ENCODE measurements at places on chromosomes 7 and 10.
A peak's percentile ranks its signal among the peaks of the same experiment; 100 is the strongest.

DNA sequence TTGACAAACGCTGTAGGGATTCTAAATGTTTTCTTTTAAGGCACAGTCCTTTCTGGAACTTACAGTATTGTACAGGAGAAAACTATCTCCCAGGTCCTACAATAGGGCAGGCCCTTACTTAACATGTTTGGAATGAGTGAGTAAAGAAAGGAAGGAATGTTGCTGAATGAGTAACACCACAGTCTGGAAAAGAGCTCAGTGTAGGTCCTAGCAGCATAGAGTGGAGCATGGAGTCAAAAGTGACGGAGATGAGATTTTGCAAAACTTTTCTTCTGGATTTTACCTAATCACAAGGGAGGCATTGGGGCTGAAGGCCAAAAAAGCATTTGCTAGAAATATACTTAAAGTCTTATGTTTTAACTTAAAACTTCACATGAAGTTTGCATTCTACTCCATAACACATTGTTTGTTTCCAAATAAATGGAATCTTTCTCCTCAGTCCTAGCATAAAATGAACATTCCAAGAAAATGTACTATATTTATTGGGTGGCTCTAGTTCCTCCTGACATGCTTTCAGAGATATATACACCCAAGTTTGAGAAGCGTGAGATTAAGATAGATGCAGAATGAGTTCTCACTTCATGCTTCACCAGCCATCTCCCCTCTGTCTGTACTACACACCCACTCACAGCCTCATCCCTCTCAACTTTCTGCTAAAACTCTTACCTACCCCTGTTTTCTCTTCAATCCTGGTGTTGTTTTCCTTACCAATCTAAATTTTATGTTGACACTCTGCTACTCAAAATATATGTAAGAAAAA is 20.2 kb upstream of the ADD3 start:
- no peak for DNase-seq

DNA sequence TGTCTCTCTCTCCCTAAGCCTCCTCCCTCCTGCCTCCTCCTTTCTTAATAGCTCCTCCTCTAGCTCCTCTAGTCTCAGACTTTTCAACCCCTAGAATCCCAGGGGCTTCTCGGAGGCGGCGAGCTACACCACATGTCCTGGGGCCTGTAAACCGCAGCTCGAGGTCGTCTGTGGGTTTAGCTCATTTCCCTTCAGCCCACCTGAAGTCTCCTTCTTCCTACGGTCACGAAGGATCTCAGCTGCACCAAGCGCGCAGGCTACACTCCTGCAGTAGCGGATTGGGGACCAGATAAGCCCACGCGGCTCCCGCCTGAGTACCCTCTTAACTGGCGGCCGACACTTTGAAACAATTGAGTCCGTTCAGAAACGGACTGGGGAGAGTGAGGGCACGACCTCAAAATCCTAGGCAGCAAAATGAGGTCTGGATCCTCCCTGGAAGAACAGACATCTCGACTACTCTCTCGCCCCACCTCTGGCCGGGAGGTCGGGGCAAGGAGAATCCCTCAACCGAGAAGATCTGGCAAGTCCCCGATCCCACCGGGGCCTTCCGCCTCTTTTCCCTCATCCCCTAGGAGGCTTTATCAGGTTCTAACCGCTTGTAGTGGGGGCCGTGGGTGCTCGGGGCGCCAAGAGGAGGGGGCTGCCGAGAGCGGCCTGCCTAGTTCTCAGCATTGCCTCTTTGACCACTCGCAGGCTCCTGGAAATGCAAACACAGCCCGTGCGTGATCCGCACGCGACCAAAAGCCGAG is 1.3 kb upstream of the SORCS3 start:
- no peak for DNase-seq

GRCh38 chr7:66272321-66272720 is 67.2 kb downstream of the TPST1 start:
- DNase-seq: no peak

DNA sequence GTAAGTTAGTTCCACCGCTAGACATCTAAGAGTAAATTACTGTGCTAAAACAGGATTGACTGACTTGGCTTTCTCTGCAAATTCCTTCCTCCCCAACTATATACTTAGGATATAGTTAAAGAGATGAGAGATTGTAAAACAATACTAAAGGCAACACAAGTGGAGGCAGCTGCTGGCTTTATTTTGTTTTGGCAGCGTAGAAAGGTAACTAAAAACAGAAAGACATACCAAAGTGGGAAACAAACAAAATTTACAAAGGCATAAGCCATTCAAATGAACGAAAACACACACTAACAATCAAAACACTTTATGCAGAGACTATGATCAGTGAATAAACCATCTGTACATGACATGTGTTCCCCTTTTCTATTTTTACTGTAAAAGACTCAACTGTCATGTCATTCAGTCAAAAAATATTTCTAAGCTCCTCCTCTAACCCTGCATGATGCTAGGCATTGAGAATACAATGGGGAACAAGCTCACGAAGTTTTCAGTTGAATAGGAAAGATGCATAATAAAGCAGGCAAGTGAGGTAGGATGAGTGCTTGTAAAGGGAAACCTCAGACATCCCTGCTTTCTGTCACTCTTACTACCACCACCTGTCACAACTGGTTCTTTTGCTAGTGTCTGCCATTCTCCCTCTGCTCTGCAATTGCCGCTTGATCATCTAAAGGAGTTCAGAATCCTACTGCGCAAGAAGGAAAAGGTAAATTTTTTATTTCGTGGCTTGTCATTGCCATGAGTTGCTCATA is 64.2 kb upstream of the COL1A2 start:
- DNase-seq: no peak

GRCh38 chr7:24284699-24285506 is 913 bp downstream of the NPY start:
- DNase-seq: no peak

GRCh38 chr7:41925946-41926345 is 223.1 kb upstream of the INHBA start:
- DNase-seq: no peak

DNA sequence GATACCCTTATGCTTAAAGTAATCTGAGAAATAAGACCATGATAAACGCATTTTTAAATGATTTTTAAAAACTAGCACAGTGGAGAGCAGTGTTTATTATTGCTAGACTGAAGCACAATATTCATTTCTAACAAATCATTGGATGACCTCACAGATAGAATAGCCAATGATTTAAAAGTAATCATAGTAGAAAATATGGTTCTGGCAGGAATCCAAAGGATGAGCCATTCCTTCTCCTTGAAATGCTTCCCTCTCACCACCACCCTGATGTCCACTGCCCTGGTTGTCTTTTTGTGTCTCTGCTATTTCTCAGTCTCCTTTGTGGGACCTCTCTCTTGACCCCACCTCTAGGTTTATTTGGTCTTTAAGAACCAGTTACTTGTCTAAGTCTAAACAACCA is 64.9 kb downstream of the PRKG1 start:
- no peak for DNase-seq

DNA sequence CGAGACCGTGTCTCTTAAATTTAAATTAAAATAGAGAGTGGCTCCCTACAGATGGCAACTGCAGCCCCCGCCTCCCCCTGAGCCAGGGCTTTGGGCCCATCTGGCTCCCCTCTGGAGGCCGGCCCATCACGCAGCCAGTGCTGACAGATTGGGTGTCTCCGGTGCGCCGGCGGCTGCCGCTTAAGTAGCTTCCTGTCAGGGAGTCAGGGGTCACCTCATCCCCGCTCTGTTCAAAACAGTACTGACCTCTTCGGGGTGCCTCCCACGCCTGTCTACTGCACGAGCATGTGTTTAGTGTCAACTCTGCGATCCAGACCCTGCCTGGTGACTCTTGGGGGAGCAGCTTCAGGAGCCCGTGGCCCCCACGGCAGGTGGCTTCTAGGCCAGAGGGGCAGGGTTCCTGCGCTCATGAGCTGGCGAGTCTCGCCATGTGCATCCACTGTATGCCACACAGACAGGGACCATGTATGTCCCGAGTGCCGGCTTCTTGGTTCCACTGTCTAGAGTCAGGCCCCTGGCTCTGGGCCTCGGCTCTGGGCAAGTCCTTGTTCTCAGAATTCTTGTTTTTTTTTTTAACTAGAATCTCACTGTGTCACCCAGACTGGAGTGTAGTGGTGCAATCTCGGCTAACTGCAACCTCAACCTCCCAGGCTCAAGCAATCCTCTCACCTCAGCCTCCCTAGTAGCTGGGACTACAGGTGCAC is 36.1 kb downstream of the KCTD7 start:
- no peak for DNase-seq

DNA sequence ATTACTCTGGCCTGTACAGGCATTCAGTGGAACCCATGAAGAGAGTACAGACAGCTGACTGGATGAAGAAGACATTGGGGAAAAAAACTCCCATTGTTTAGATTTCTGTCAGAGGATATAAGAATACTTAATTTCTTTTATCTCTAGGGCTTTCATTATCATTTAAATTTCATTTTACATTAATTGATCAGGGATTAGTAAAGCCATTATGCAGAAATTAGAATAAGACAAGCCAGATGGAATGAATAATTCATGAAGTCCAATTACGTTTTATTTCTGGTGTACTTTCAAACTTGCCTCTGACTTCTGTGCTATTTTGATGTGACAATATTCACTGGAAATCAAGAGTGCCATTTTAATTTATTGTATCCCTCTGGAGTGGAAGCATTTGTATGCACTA is 247.0 kb downstream of the SLC25A13 start:
- DNase-seq: no peak

DNA sequence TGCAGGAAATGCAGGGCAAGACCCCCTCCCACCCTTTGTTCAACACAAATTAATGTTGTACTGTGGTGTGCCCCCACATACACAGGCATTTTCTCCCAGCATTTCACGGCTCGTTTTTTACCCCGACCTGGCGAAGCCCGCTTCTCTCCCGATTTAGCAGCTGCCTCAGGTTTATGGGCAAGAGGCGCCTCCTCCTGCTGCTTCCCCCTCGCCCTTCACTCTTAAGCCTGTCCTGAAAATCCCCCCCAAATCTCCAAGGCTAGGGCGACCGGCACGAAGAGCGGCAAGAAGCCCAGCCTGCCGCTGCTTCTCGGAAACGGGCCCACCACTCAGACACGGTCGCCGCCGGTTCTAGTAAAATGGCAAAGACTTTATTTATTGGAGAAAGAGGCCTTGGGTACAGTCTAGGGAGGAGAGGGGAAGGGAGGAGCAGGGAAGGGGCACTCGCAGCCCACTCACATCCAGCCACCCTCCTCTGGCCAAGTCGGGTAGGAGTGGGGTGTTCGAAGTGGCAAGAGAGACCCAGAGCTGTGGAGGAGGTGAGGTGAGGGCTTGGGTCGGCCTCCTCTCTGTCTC is 3.3 kb downstream of the LBX1 start:
- DNase-seq: no peak

- peak; percentile 15 for DNase-seq
Measured at GRCh38 chr7:142153400-142153799, 41.9 kb downstream of the MGAM2 start.

All from H54 (cell line).